Stimulated activated CD4-positive, alpha-beta T cell treated with anti-CD3 and anti-CD28 coated beads, Interleukin-15, amount 100 ng/mL, for 48 hours (primary cell): ENCODE measurements at places on chromosomes 16 and 17.

- DNase-seq, result no peak
Measured at GRCh38 chr16:84739349-84740124, 39.7 kb downstream of the USP10 start.

GRCh38 chr17:83026311-83026811 is 53.0 kb upstream of the METRNL start:
- no peak for DNase-seq

GRCh38 chr16:82584553-82585152 is 42.1 kb upstream of the CDH13 start:
- no peak for DNase-seq

GRCh38 chr17:30378825-30379302 is at the start of gene CPD:
TSS of gene CPD (plus strand) at chr17:30378927. CDS start at chr17:30378981, 54 bp downstream.
- DNase-seq, result peak; percentile 96

GRCh38 chr17:56717471-56717870 is 116.2 kb downstream of the C17orf67 start:
- DNase-seq, result no peak

DNA sequence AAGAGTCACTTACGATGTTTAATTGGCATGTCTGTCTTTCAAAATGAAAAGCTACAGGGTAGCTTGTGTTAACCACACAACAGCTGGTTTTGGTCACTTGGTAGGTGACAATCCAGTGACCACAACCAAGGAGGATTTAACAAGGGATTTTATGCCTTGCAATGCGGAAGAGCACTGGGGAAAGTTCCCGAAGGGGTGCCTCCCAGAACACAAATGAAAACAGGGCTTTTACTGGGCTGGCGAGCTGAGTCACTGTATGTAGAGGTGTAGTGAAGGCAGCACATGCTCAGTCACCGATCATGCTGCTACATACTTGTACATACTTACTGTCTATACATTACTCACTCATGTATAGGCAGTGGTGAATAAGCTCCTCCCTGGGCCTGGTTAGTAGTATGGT is 483.5 kb downstream of the CDH13 start:
- no peak for DNase-seq

- DNase-seq, result no peak
Measured at GRCh38 chr17:34820248-34820801, 140.9 kb downstream of the CCT6B start.

DNA sequence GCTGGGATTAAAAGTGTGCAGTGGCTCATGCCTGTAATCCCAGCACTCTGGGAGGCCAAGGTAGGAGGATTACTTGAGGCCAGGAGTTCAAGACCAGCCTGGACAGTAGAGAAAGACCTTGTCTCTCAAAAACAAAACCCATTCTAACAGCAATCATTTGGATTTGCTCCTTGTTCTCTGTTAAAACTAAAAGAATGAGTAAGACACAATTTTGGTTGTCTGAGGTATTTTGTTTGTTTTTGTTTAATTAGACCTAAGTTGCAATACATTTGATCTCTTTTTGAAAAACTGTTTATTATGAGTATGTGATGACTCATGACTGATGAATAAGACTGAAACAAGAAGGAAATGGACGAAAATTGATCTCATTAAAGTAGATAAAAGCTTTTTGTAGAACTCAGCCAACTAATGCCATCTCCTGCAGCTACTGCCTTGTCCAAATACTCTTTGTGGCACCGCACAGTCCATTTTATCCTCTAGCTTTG is 29.0 kb downstream of the GLG1 start:
- DNase-seq, result no peak

DNA sequence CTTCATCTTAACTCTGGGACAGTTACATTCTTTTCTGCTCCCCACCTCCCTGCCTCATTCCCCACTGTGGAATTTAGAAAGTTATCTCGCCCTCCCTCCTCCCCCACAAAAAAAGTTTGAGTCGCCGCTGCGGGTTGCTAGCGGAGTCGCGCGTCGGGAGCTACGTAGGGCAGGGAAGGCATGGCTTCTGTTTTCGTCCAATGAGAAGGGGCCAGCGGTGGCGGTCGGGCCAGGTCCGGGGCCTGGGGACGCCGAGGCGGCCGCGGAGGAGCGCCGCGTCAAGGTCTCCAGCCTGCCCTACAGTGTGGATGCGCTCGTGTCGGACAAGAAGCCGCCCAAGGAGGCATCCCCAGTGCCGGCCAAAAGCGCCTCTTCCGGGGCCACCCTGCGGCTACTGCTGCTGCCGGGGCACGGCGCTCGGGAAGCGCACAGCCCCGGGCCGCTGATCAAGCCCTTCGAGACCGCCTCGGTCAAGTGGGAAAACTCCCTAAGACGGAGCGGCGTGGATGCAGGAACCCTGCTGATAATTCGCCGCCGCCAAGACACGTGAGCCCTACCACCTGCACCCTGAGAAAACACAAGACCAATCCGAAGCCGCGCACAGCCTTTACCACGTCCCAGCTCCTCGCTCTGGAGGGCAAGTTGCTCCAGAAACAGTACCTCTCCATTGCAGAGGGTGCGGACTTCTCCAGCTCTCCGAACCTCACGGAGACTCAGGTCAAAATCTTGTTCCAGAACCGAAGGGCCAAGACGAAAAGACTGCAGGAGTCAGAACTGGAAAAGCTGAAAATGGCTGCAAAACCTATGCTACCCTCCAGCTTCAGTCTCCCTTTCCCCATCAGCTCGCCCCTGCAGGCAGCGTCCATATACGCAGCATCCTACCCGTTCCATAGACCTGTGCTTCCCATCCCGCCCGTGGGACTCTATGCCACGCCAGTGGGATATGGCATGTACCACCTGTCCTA is 8.9 kb downstream of the OR4D1 start:
- peak; percentile 35 for DNase-seq

GRCh38 chr16:68993885-68994284 is 111.6 kb upstream of the HAS3 start:
- no peak for DNase-seq

DNA sequence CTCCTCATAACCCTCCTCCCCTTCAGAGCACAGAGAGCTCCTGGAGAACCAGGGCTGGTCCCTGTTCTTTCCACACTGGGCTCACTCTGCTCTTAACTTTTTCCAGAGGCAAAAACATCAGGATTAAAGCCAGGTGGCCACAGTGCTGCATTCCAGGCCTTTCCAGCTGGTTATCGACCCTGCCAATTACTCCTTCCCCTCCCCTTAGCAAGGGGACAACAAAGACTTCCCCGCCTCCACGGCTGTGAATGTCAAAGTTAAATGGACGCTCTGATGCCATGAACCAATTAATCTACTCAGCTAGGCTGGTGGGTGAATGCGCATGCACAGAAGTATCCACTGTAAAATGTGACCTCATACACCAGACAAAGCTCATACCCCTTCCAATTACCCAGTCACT is 23.1 kb downstream of the ACLY start:
- DNase-seq, result no peak

- peak; percentile 75 for DNase-seq
Measured at GRCh38 chr16:89201439-89202377, 1.4 kb upstream of the SLC22A31 start.

DNA sequence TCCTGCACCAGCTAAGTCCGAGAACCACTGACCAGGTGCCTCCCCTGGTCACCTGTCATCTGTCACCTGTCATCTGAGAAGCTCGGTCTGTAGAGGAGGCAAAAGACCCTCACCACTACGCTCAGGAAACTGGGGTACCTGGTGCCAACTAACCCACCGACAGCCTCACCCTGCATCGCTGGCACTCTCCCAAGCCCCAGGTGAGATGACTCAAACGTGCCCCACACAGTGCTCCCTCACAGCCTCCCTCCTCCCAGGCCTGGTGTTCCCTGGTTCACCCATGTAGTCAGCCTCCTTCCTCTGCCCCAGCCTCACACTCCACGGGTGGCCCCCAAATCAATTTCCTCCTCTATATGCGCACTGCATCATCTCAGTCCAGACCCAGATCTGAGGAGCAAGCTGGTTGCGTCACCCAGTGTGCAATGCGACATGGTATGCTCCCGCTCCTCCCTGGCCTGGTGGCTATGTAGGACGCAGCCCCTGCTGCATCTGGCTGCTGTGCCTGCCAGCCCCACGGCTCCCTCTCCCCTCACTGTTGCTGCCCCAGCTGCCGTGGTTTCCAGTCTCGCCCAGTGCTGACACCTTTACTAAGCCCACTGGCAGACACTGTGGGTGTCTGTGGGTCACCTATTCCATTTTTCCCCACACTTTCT is 68.3 kb downstream of the GTF3C1 start:
- DNase-seq, result no peak

- DNase-seq, result no peak
Measured at GRCh38 chr17:79466562-79467350, 144.1 kb downstream of the RBFOX3 start.

- no peak for DNase-seq
Measured at GRCh38 chr17:1727876-1728630, 3.5 kb downstream of the WDR81 start.

DNA sequence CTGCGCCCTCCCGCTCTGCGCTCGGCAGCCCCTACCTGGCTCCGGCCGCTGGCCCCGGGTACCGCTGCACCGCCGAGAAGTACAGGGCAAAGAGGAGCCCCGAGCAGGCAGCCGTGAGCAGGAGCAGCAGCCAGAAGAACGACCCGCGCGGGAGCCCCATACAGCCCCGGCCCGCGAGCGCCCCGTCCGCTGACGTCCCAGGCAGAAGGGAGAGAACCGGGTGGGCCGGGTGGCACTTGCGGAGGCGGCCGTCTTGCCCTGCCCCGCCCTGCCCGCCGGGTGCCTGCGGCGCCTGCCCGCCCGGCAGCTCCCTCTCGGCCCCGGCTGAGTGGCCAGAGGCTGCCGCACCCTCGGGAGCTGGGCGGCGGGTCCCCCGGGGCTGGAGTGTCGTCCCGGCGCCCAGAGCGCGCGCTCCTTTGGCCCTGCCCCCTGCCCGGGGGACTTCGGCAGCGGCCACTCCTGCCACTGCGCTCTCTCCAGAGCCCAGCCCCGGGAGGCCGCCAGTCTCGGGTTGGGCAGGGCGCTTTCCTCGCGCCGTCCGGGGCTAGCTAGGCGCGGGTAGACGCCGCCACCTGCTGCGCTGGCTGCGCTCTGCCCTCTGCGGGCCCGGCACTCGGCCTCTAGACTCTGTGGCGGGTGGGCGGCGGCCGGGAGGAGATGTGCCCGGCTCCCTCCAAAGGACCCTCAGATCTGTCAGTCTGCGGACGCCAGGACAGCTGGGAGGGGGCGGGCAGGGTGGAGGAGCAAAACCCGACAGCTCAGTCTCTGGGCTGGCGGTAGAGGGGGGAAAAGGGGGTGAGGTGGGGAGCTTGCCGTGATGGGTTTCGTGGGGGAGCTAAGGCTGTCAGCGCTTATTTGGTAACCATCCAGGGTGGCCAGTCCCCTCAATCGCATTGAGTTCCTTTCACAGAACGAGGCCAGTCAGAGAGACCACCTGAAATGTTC is at the start of gene ST6GALNAC2:
Gene ST6GALNAC2 (minus strand): TSS at position 212 of the 945 bp plus-strand sequence. CDS start 52 bp downstream, at position 160.
- DNase-seq, result no peak

GRCh38 chr17:75447951-75448856 is 8.2 kb upstream of the TMEM94 start:
- no peak for DNase-seq

GRCh38 chr17:51830451-51830850 is 328.1 kb downstream of the CA10 start:
- DNase-seq, result no peak

DNA sequence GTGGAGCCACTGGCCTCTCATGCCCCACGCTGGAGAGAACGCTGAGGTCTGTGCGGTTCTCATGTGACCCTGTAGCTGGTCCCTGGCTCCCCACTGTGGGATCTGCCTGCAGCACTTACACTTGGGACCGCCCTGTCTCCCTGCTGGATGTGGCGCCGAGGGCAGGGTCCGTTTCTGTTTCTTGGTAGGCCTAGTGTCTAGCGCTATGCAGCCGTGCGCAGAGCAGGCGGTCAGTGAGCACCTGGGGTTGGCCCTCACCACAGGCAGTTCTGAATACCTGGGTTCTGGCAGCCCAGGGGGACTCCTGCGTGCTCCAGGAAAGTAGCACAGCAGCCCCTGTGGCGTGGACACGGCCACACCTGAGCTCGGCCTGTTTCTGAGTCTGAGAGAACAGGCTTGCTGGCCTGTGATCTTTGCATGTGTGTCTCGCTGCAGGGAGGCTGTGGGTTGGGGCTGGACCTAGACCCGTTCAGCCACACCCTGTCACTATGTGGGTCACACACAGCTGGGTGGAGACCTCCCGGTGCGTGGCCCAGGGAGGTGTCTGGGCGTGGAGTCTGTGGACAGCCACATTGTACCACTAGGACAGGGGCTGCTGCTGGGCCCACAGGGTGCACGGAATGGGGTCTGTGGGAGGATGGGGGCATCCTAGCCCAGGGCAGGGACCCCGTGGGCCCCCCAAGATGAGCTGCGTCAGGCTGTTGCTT is 2.8 kb downstream of the CAPN15 start:
- DNase-seq, result no peak

DNA sequence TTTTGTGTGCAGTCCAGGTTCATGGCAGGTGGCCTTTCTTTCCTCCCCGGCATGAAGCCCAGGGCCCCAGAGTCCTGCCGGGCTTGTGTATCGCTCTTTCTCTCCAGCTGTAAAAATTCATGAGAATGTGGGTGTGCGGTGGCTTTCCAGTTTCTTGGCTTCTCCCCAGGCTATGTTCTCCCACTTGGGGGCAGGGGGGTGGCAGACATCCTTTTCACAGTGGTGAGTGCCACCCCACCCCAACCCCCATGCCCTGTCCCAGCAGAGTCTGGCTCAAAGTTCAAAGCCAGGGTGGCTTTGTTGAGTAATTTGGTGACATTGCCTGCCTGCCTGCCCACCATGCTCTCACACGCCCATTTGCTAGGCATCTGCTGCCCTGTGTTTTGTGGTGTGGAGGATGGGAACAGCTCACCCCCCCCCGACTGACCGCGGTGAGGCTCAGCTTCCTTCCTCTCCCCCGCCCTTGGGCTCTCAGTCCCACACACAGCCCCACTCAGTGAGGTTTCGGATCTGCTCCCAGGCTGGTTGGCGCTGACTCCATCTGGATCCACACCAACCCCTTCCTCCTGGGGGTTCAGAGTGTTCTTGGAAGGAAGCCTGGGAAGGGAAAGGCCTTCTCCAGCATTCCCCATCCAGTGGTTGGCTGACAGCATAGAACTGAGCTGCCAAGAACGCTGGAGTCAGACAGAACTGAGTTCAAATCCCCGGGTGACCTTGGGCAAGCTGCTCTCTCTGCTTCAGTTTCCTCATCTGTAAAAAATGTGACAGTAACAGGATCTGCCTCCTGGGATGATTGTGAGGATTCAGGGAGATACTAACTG is 36.0 kb downstream of the CHD9 start:
- no peak for DNase-seq

GRCh38 chr16:30151091-30151490 is 28.1 kb upstream of the MAPK3 start:
- DNase-seq, result no peak

- no peak for DNase-seq
Measured at GRCh38 chr17:32596628-32597027, 109.8 kb downstream of the CDK5R1 start.

DNA sequence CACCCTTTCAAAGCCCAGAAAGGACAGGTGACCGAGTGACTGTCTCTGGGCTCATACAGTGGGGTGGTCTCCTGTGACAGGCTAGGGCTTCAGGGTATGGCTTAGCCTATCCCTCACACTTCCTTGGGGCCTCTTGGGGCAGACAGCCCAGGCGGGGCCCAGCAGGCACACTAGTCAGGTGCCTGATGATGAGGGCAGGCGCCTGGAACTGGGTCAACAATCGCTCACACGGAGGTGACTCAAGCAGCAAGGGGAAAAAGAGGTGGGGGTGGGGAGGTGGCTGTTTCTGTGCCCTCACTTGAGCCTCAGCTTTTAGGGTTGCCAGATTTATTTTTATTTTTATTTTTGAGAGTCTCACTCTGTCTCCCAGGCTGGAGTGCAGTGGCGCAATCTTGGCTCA is 6.4 kb upstream of the GRN start:
- no peak for DNase-seq

GRCh38 chr17:66000216-66000615 is 191.7 kb downstream of the CEP112 start:
- no peak for DNase-seq
